ENCODE measurements at places on chromosomes 2 and 18.

DNA sequence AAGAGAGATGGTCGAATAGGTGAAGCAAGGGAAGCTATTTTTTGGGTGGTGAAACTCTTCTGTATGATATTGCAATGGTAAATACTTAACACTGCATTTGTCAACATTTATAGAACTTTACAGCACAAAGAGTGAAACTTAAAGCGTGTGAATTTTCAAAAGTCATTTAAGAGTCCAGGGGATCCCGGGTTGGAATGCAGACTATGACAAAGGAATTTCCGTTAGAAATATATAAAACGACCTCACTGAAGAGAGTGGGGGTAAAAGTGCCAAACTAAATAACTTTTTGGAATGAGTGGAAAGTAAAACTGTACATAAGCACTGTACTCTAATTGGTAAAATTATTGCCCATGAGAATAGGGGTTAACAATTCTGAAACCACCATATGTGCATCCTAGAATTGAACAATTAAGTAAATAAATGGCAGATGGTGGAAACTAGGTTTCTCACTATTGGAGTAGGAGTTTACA, 191.0 kb upstream of the FN1 start:
- no peak for DNase-seq

GRCh38 chr2:201890453-201890852, 84.1 kb downstream of the CDK15 start:
- no peak for DNase-seq

DNA sequence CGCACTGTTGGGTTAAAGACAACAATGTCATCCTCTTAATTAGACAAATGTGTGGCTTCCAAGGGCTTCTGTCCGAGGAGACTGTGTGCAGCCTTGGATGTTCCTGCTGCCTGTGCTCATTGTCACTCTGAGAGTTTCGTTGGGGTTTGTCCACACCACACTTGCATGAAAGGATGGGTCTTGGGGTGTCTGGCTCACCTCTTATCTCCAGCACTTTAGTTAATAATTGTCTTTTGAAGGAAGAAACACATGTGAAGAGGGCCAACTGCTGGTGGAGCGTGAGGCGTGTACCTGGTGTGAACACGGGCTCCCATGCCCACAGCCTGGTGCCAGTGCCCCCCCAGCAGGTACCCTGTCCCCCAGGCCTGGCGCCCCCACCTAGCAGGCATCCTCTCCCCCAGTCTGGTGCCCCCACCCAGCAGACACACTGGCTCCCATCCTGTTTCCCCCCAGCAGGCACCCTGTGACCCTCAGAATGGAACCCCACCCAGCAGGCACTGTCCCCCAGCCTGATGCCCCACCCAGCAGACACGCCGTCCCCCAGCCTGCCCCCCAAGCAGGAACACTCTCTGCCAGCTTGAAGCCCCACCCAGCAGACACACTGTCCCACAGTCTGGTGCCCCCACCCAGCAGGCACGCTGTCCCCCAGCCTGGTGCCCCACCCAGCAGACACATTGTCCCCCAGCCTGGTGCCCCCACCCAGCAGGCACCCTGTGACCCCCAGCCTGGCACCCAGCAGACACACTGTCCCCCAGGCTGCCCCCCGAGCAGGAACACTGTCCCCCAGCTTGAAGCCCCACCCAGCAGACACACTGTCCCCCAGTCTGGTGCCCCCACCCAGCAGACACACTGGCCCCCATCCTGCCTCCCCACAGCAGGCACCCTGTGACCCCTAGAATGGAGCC, 96.3 kb upstream of the TMEM18 start:
- DNase-seq, result no peak

GRCh38 chr2:158179660-158180059, 78.0 kb downstream of the UPP2 start:
- no peak for DNase-seq

- DNase-seq, result no peak
Measured at GRCh38 chr2:42112418-42112817, 56.7 kb upstream of the EML4 start.

GRCh38 chr18:6509417-6509816, 94.7 kb upstream of the L3MBTL4 start:
- peak; percentile 36 for DNase-seq

DNA sequence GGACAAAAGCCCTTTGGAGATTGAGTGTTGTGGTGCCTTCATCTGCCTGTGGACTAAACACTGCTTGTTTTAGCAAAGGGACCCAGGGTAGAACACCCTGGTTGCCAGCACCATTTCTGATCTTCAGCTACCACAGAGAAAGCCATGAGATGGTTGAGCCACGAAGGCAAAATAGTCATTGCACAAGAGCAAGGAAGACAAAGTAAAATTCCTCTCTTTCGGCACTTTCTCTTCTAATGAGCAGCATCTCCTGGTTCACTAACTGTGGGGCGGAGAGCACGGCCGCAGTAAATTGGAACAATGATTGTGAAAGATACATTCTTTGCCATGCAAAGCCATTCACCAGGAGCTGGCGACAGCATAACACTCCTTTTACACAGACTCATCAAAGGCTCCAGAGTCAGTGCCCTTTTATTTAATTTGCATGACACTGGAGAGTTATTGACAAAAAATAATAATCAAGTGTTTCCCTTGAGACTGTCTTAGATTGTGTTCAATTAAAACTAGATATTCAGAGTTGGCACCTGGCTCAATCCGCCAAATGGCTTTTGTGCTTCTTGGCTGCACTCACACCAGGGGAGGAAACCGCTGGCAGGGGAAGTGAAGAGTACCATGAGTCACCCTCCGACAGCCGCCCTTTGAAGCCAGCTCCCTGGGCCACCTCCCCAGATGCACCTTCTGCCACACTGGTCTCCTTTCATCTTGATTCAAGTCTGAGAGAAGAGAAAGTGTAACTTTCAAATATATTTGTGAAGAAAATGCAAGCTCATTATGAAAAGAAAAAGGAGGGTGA, 100.5 kb upstream of the MEIS1 start:
- peak; percentile 33 for DNase-seq

DNA sequence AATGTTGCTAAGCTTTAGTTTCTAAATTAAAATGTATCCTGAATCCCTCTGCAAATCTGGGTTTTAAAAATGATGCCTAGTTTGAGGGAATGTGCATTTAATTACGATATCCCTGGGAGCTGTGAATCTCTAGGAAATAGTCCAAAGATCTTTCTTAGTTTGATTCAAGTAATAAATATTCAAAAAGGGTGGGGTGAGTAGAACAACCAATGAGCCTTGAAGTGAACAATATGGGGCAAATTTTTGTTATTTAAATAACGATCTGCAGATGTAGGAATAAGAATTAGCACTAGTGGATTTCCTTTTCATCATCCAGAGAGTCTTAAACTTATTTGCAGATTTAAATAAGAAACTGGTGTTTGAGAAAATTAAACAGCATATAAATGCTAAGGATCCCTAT, 106.3 kb downstream of the ACVR1 start:
- no peak for DNase-seq

GRCh38 chr18:50468807-50469206, 91.1 kb upstream of the MAPK4 start:
- no peak for DNase-seq

- no peak for DNase-seq
Measured at GRCh38 chr2:231124838-231125568, at the start of gene HTR2B. Gene HTR2B (minus strand): TSS chr2:231125042. CDS start chr2:231123764, 1,278 bp downstream.

GRCh38 chr2:53575721-53576124, 191.9 kb upstream of the CHAC2 start:
- DNase-seq, result peak; percentile 89

GRCh38 chr2:219028141-219028540, 13.2 kb downstream of the CFAP65 start:
- no peak for DNase-seq

GRCh38 chr2:177731384-177731783, 338.8 kb downstream of the AGPS start:
- no peak for DNase-seq

DNA sequence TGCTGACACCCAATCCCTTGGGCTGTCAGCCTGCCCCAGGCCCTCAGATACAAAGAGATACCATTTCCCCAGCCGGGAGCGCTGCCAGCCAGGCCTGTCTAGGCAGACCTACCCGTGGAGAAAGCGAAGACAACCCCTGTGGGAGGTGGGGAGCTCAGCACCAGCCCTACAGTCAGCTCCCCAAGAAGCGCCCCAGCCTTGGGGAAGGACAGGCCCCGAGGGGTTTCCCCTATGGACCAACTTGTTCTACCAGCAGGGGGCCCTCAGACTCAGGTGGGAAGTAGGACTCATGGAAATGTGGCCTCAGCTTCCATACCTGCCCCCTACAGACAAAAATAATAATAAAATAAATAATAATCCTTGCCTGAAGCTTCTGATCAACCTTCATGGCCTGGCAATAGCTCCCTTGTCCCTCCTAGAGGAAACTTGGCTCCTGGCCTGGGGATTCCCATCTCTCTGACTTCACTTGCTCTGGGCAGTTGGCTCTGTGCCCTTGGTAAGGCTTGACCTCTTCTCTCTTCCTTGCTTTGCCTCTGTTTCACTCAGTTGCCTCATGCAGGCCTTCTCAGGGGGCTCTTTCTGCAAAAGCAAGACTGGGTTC, 7.0 kb downstream of the SLC35F6 start:
- DNase-seq, result no peak

DNA sequence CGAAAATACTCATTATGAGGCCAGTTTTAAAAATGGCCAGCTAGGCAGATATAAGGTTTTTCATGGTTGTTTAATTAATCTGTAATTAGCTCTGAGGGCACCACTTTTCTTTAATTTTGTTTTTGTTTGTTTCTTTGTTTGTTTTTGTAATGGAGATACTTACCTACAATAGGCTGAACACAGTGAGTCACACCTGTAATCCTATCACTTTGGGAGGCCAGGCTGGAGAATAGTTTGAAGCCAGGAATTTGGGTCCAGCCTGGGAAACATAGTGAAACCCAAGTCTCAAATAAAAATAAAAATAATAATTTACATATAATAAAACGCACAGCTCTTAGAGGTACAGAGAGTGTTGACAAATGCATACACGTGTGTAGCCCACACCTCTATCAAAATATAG, 56.8 kb upstream of the MSH2 start:
- peak; percentile 79 for DNase-seq

- no peak for DNase-seq
Measured at GRCh38 chr2:168359082-168359481, 97.0 kb upstream of the CERS6 start.

DNA sequence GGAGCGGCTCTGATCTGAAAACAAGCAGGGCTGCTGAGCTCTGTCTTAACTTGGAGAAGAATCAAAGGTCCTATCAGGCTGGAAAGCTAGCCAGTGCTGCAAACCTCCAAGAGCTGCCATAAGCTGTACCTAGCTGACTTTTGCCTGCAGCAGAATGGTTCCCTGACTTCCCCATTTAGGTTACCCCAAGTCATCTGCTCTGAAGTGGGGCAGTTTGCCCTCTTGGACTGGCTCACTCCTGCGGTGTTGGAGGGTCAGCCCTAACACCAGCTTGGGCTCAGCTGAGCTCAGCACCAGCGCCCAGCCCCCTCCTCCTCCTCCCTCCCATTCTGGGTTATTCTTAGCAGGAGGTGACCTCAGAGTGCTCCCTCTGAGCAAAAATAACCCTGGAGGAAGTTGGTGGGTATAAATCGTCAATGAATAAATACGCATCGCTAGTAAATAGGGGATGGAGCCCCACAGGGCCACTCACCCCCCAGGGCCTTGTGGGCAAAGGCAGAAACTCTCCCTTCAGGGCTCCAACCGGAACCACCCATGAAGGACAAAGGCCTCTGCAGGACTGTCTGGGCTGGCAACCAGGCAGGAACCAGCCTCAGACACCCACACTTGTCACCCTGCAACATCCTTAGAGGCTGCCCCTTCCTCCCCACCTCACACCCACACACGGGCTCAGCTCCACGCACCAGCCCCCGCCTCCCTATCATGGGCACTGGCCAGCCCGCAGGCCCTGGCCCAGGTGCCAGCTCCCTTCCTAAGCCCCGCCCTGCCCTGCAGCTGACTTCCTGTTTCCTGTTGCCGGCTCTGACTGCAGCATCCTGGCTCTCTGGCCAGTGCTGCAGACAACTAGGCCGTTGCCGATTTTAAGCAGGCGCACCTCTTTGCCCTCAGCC, 46.9 kb downstream of the DNMT3A start:
- DNase-seq, result peak; percentile 75
